Pericardium fibroblast (primary cell): ENCODE measurements at places on chromosomes 2 and 18. TPM values are rescaled to one million over a fixed set of nuclear protein-coding genes. Genes with fewer than 3 reads are reported as not detected.

UPP2 gene
- not detected in 2 replicates for total RNA-seq

MXD1 gene
- total RNA-seq = 4.8 and 6.0 TPM in 2 replicates

ZNF521 gene
- total RNA-seq = 13.5 and 20.2 TPM in 2 replicates

CYP27C1 gene
- 0.51 and 0.58 TPM in 2 replicates for total RNA-seq

VWA3B gene
- not detected in 2 replicates for total RNA-seq

KIAA2012 gene
- total RNA-seq = not detected in 2 replicates

COL4A3 gene
- total RNA-seq = 0.47 TPM in 1 of 2 replicates, not detected in the other

C2orf80 gene
- not detected in 2 replicates for total RNA-seq

TMEM200C gene
- total RNA-seq = 1.2 TPM in 1 of 2 replicates, not detected in the other

CHST10 gene
- total RNA-seq = 5.7 and 7.8 TPM in 2 replicates

KHK gene
- 0.12 TPM in 1 of 2 replicates, not detected in the other for total RNA-seq

CCDC141 gene
- 0.17 TPM in 1 of 2 replicates, not detected in the other for total RNA-seq

AGXT gene
- not detected in 2 replicates for total RNA-seq

STARD6 gene
- not detected in 2 replicates for total RNA-seq

SPAG16 gene
- total RNA-seq = 26.4 and 36.9 TPM in 2 replicates

RHBDD1 gene
- total RNA-seq = 5.3 and 12.4 TPM in 2 replicates

SCTR gene
- not detected in 2 replicates for total RNA-seq

CMPK2 gene
- total RNA-seq = under 0.01 and 2.6 TPM in 2 replicates

PROC gene
- total RNA-seq = 0.35 TPM in 1 of 2 replicates, not detected in the other
